MV-4-11 (cell line): ENCODE measurements at places on chromosomes 1 and 21.
A peak's percentile ranks its signal among the peaks of the same experiment; 100 is the strongest.

DNA sequence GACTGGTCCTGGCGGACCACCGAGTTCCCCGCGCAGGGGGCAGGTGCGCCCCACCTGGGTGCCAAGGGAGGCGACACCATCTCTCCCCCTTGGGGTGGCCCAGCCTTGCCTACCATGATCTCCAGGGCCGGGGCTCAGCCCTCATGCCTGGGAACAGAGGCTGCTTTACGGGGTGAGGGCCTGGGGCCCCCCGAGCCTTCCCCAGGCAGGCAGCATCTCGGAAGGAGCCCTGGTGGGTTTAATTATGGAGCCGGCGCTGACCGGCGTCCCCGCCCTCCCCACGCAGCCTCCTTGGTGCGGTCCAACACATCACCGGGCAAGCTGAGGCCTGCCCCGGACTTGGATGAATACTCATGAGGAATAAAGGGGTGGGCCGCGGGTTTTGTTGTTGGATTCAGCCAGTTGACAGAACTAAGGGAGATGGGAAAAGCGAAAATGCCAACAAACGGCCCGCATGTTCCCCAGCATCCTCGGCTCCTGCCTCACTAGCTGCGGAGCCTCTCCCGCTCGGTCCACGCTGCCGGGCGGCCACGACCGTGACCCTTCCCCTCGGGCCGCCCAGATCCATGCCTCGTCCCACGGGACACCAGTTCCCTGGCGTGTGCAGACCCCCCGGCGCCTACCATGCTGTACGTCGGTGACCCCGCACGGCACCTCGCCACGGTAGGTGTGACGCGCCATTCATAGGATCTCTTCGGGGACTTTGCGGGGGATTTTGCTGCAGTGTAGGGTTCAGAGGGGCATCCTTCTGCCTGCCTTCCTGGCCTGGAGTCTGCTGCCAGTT is 38.2 kb downstream of the TP73 start:
- DNase-seq, result no peak

- DNase-seq, result peak; percentile 9
Measured at GRCh38 chr1:156673387-156674121, 3.7 kb downstream of the NES start.

GRCh38 chr1:203789966-203790365 is 5.5 kb upstream of the ZBED6 start:
- DNase-seq, result no peak

DNA sequence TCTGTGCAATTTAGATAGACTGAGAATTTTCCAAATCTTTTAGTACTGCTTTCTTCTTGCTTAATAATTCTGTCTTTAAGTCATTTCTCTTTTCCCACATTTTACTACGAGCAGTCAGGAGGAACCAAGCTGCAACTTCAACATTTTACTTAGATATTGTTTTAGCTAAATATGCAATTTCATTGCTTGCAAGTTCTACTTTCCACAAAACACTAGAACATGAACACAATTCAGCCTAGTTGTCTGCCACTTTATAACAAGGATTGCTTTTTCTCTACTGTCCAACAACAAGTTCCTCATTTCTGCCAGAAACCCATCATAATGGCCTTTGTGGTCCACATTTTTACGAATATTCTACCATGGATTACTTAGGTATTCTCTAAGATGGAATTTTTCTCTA is 36.6 kb downstream of the SORT1 start:
- peak; percentile 9 for DNase-seq
